Activated CD8-positive, alpha-beta T cell treated with anti-CD3 and anti-CD28 coated beads, Interleukin-2, amount 10 ng/mL, durations not matched to agents 7 days and 5 days (primary cell): ENCODE measurements at places on chromosomes 11 and 22.

DNA sequence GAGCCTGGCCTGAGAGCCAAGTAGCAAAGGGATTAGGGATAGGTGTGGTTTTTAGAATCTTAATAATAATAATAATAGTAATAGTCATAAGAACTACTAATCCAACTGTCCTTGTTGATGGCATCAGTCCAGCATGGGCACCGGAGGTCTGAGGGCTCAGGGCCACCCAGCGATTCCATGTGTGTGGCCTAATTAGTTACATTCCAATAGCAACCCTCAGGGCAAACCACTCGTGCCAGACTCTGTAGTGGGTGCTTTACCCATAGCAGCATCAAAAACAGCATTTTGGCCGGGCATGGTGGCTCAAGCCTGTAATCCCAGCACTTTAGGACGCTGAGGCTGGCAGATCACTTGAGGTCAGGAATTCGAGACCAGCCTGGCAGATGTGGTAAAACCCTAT lies 19.0 kb upstream of the MYH9 start:
- peaks cover 49% of the 10 kb centered on the region for H3K4me1 ChIP-seq
- peak overlapping the region; percentile 93 for H3K27ac ChIP-seq
- H3K4me3 ChIP-seq, result no peak overlapping the region
- H3K27me3 ChIP-seq, result no peaks in the 10 kb centered on the region
- no peak for DNase-seq

- H3K4me1 ChIP-seq, result no peaks in the 10 kb centered on the region
- no peak for DNase-seq
- H3K27me3 ChIP-seq, result peaks cover 17% of the 10 kb centered on the region
Observed at GRCh38 chr11:67033661-67034166, 10.8 kb downstream of the SYT12 start.

DNA sequence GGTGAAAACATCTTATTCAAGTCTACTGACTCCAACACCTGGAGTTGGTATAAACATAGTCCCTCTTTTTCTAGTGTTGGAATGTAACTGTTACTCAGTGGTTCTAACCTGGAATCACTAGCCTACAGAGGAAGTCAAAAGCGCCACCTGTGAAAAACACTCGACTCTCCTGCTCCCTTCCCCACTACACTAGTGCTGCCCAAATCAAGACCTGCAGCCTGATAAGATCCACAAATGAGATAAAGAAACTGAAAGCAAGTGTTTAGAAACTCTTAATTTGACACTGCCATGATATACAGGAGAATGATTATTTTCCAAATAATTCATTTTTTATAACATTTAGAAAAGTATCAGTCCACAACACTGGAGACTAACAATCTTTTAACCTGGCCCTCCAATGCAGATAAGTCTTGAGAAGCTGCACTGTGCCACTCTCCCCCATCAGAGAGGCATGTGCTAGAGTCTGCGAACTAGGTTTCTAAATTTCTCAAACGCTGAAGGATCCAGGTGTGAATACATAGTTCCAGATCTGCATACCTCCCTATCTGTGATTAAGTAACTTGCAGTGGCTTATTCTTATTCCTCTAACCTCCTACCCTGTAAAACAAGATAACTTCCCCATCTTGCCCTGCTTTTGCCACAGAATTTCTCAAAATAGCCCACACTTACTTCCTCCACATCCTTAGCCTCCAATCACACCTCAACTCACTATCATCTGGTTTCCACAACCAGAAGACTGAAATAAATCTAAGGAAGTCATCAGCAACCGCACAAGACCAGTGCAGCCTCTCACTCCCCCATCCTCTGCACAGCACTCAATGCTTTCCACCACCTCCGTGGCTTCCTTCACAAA lies 88.1 kb downstream of the RRAS2 start:
- H3K27ac ChIP-seq, result peak overlapping the region; percentile 85
- H3K27me3 ChIP-seq, result no peaks in the 10 kb centered on the region
- H3K4me1 ChIP-seq, result peaks cover 43% of the 10 kb centered on the region
- peak overlapping the region; percentile 51 for H3K4me3 ChIP-seq
- DNase-seq, result peak; percentile 75

GRCh38 chr11:124892750-124893454 lies 4.8 kb downstream of the ROBO4 start:
- H3K36me3 ChIP-seq, result no peaks in the 10 kb centered on the region
- H3K27ac ChIP-seq, result no peak overlapping the region
- H3K4me1 ChIP-seq, result peaks cover 8% of the 10 kb centered on the region
- H3K4me3 ChIP-seq, result no peak overlapping the region
- peaks cover 14% of the 10 kb centered on the region for H3K27me3 ChIP-seq

GRCh38 chr11:20014067-20014402 lies 146.2 kb downstream of the DBX1 start:
- H3K4me1 ChIP-seq, result no peaks in the 10 kb centered on the region
- H3K27ac ChIP-seq, result no peak overlapping the region
- no peaks in the 10 kb centered on the region for H3K36me3 ChIP-seq

GRCh38 chr22:38716271-38716670 lies 10.5 kb downstream of the GTPBP1 start:
- no peak for DNase-seq
- no peaks in the 10 kb centered on the region for H3K27me3 ChIP-seq
- peaks cover 30% of the 10 kb centered on the region for H3K36me3 ChIP-seq
- no peak overlapping the region for H3K4me3 ChIP-seq
- peak overlapping the region; percentile 62 for H3K27ac ChIP-seq

- H3K4me3 ChIP-seq, result no peak overlapping the region
- no peak overlapping the region for H3K27ac ChIP-seq
- no peak for DNase-seq
- H3K4me1 ChIP-seq, result no peaks in the 10 kb centered on the region
- H3K36me3 ChIP-seq, result no peaks in the 10 kb centered on the region
Observed at GRCh38 chr22:28658448-28658847, 21.2 kb downstream of the TTC28 start.

- no peak for DNase-seq
- no peak overlapping the region for H3K27ac ChIP-seq
- H3K4me1 ChIP-seq, result no peaks in the 10 kb centered on the region
- H3K4me3 ChIP-seq, result no peak overlapping the region
- H3K36me3 ChIP-seq, result no peaks in the 10 kb centered on the region
Observed at GRCh38 chr11:36016709-36017108, 72.8 kb downstream of the LDLRAD3 start.

DNA sequence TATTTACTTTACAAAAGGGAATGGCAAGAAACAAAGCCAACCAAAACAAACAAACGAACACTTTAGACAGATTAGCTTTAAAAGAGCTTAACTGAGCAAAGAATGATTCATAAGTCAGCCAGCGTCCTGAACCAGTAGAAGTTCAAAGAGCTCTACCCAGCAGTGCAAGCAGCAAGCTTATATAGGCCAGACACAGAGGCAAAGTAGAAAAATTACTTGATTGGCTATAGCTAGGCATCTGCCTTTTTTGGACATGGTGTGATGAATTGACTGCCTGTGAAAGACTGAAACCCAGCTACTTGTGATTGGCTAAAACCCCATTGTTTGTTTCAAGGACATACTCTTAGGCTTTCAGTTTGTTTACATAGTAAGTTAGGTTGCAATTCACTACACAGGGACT lies 2120.0 kb upstream of the RAG2 start:
- no peaks in the 10 kb centered on the region for H3K4me1 ChIP-seq
- no peak for DNase-seq
- no peaks in the 10 kb centered on the region for H3K27me3 ChIP-seq
- no peak overlapping the region for H3K4me3 ChIP-seq
- no peak overlapping the region for H3K27ac ChIP-seq

GRCh38 chr11:1759851-1760220 lies 3.9 kb downstream of the CTSD start:
- peak overlapping the region; percentile 46 for H3K4me3 ChIP-seq
- DNase-seq, result no peak
- H3K27me3 ChIP-seq, result no peaks in the 10 kb centered on the region
- peaks cover 58% of the 10 kb centered on the region for H3K36me3 ChIP-seq
- H3K27ac ChIP-seq, result peak overlapping the region; percentile 96

GRCh38 chr11:8233691-8234424 lies 29.8 kb downstream of the LMO1 start:
- H3K27ac ChIP-seq, result no peak overlapping the region
- DNase-seq, result no peak
- H3K4me3 ChIP-seq, result no peak overlapping the region
- H3K36me3 ChIP-seq, result no peaks in the 10 kb centered on the region
- H3K4me1 ChIP-seq, result peaks cover 4% of the 10 kb centered on the region
- H3K27me3 ChIP-seq, result no peaks in the 10 kb centered on the region

- DNase-seq, result no peak
- H3K4me3 ChIP-seq, result no peak overlapping the region
- no peak overlapping the region for H3K27ac ChIP-seq
Observed at GRCh38 chr22:23163665-23164064, 16.6 kb upstream of the BCR start.

- H3K4me1 ChIP-seq, result peaks cover 7% of the 10 kb centered on the region
- H3K27me3 ChIP-seq, result peaks cover 21% of the 10 kb centered on the region
- H3K27ac ChIP-seq, result no peak overlapping the region
- no peak for DNase-seq
Observed at GRCh38 chr22:29871684-29872083, 11.3 kb upstream of the MTMR3 start.

GRCh38 chr22:22407061-22407460 lies 101.5 kb downstream of the ZNF280B start:
- no peak overlapping the region for H3K4me3 ChIP-seq
- peaks cover 5% of the 10 kb centered on the region for H3K4me1 ChIP-seq
- H3K27ac ChIP-seq, result no peak overlapping the region
- H3K36me3 ChIP-seq, result no peaks in the 10 kb centered on the region
- DNase-seq, result peak; percentile 9

DNA sequence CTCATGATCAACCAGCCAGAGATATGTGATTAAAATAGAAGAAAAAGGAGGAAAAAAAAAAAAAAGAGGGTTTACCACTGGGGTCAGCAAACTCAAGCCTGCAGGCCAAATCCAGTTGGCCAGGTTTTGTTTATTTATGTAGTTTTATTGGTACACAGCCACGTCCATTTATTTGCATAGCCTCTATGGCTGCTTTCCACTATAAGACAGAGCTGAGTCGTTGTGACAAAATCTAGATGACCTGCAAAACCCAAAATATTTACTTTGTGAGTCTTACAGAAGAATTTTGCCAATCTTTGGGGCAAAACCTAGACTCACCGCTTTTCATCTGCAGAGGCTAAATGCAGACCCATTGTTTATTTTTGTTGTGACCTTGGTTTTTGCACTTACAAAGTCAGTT lies 87.1 kb downstream of the TENM4 start:
- no peaks in the 10 kb centered on the region for H3K4me1 ChIP-seq
- no peaks in the 10 kb centered on the region for H3K27me3 ChIP-seq
- no peak overlapping the region for H3K4me3 ChIP-seq
- no peak for DNase-seq
- no peak overlapping the region for H3K27ac ChIP-seq

DNA sequence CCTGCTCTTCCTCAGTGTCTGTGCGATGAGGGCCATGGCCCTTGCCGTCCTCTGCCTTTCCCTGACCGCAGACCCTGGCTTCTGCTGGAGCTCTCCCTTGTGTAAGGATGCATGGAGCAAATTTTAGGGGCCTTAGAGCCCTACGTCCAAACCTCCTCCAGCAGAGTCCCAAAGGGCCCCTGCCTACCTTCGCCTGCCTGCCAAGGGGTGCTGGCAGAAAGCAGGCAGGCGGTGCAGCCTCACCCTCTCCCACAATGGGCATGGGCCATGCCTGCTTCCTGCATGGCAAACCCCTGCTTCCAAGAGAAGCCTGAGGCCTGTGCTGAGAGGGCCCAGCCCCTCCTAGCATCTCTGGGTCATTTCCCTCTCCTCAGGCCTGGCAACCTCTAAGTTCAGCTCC lies 71.3 kb upstream of the FGF3 start:
- no peak for DNase-seq
- H3K4me1 ChIP-seq, result no peaks in the 10 kb centered on the region
- H3K27ac ChIP-seq, result no peak overlapping the region
- H3K4me3 ChIP-seq, result no peak overlapping the region

DNA sequence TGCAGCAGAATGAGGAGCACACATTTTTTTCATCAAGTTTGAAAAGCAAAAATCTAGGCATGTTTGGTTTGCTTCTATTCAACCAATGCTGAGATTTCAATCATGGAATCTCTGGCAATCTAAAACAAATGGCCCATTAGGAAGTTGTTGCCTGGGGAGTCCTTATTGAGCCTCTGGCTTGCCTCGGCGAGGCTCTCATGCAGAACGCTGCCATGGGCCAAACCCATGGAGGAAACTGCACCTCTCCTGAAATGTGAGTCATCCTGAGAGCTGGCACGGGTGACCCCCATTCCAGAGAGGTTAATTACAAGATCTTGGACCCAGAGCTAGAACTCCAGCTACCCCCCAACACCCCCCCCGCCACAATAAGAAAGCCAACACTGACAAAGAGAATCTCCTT lies 80.7 kb downstream of the MN1 start:
- H3K36me3 ChIP-seq, result no peaks in the 10 kb centered on the region
- H3K27ac ChIP-seq, result no peak overlapping the region
- peaks cover 2% of the 10 kb centered on the region for H3K27me3 ChIP-seq
- no peak for DNase-seq

DNA sequence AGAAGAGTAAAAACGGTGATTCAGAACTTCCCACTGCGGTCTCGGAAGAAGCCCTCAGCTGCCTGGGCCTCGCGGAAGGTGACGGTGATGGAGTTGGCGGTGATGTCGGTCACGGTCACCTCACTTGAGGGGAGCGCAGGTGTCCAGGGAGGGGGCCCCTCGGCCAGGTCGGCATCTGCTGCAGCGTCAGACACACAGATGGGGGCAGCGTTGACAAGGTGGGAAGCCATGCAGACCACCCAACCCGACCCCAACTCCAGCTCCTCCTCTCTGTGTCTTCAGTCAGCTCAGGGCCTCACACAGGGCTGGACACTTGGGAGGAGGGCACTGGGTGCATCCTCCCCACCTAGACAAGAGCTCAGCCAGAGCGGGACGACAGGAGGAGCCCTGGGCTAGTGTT lies 18.6 kb downstream of the CBX7 start:
- H3K4me1 ChIP-seq, result peaks cover 7% of the 10 kb centered on the region
- no peaks in the 10 kb centered on the region for H3K36me3 ChIP-seq
- H3K4me3 ChIP-seq, result no peak overlapping the region

DNA sequence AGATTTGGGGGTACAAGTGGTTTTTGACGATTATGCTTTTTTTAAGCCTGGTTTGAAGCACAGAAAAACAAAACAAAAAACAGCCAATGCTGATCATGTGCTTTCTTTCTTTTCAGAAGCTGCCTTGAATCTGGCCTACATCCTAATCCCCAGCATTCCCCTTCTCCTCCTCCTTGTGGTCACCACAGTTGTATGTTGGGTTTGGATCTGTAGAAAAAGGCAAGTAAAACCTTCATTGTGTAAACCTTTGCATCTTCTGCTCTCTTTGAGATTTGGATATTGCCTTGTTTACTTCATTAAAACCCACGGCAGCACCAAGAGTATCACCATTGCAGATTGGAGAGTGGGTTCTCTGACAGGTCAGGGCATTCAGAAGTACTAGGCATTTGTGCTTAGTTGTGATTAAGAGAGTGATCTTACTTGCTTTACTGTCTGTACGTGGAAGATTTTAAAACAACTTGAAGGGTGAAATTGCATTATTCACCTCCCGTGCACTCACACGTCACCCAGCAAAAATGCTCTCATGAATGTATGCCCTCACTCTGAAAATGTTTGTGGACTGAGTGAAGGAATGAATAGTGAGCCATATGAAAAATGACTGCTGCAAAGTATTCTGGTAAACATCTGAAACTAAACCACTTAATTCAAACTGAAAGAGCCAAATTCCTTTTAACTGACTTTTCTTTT lies 17.0 kb downstream of the LAYN start:
- no peaks in the 10 kb centered on the region for H3K4me1 ChIP-seq
- peaks cover 47% of the 10 kb centered on the region for H3K36me3 ChIP-seq
- H3K4me3 ChIP-seq, result no peak overlapping the region

GRCh38 chr11:44057340-44057739 lies 8.7 kb upstream of the ACCS start:
- no peaks in the 10 kb centered on the region for H3K36me3 ChIP-seq
- H3K27me3 ChIP-seq, result peaks cover 3% of the 10 kb centered on the region
- no peak overlapping the region for H3K27ac ChIP-seq
- no peaks in the 10 kb centered on the region for H3K4me1 ChIP-seq
- no peak for DNase-seq
